Fibroblast of lung (primary cell): ENCODE measurements at places on chromosomes 6 and 20. TPM values are rescaled to one million over a fixed set of nuclear protein-coding genes. Genes with fewer than 3 reads are reported as not detected.

The VSX1 gene
- total RNA-seq = not detected in 2 replicates

The KCNK15 gene
- 1.8 and 4.1 TPM in 2 replicates for total RNA-seq

The MACROD2 gene
- total RNA-seq = 1.0 and 1.7 TPM in 2 replicates

The LPA gene
- total RNA-seq = not detected in 2 replicates

The KCNQ5 gene
- total RNA-seq = 4.6 and 4.9 TPM in 2 replicates

The ARHGAP18 gene
- total RNA-seq = 22.9 and 38.3 TPM in 2 replicates

The CFAP206 gene
- total RNA-seq = under 0.01 and 0.26 TPM in 2 replicates

The PARD6B gene
- total RNA-seq = 0.83 and 1.0 TPM in 2 replicates

The GJA10 gene
- total RNA-seq = not detected in 2 replicates

The PKIB gene
- 0.51 and 1.3 TPM in 2 replicates for total RNA-seq

The RIMS1 gene
- 2.3 and 3.9 TPM in 2 replicates for total RNA-seq

The FAM83D gene
- total RNA-seq = 15.2 and 21.3 TPM in 2 replicates

The PRKN gene
- 4.6 and 5.6 TPM in 2 replicates for total RNA-seq

The APOM gene
- total RNA-seq = 0.99 and 1.0 TPM in 2 replicates

The TMEM74B gene
- not detected in 2 replicates for total RNA-seq

The FRK gene
- total RNA-seq = 0.33 and 0.77 TPM in 2 replicates

The HRH3 gene
- not detected in 2 replicates for total RNA-seq

The BTBD3 gene
- total RNA-seq = 27.5 and 47.4 TPM in 2 replicates

The ULBP2 gene
- 1.0 and 1.8 TPM in 2 replicates for total RNA-seq

The LRRC1 gene
- total RNA-seq = 7.2 and 12.1 TPM in 2 replicates

The IL17A gene
- total RNA-seq = not detected in 2 replicates

The SYCP2 gene
- total RNA-seq = 0.51 and 1.2 TPM in 2 replicates

The BNIP5 gene
- total RNA-seq = not detected in 2 replicates

The GNAS-AS1 gene
- 0.33 and 0.51 TPM in 2 replicates for total RNA-seq

The HAO1 gene
- not detected in 2 replicates for total RNA-seq

The MOG gene
- not detected in 2 replicates for total RNA-seq

The SEL1L2 gene
- not detected in 2 replicates for total RNA-seq

The DEF6 gene
- 0.33 and 0.51 TPM in 2 replicates for total RNA-seq

The OPN5 gene
- total RNA-seq = not detected in 2 replicates

The TTLL9 gene
- total RNA-seq = not detected in 2 replicates

The AHI1 gene
- 14.1 and 22.8 TPM in 2 replicates for total RNA-seq

The SALL4 gene
- 0.51 and 1.5 TPM in 2 replicates for total RNA-seq

The TNXB gene
- 63.9 and 113 TPM in 2 replicates for total RNA-seq

The PRL gene
- total RNA-seq = not detected in 2 replicates
